Left renal cortex interstitium (tissue), 4 donors: ENCODE measurements at places on chromosomes 16 and 17. TPM values are rescaled to one million over a fixed set of nuclear protein-coding genes. Genes with fewer than 3 reads are reported as not detected.

- no peak for DNase-seq
Measured at GRCh38 chr16:592518-593306, 2.8 kb downstream of the RAB40C start.

DNA sequence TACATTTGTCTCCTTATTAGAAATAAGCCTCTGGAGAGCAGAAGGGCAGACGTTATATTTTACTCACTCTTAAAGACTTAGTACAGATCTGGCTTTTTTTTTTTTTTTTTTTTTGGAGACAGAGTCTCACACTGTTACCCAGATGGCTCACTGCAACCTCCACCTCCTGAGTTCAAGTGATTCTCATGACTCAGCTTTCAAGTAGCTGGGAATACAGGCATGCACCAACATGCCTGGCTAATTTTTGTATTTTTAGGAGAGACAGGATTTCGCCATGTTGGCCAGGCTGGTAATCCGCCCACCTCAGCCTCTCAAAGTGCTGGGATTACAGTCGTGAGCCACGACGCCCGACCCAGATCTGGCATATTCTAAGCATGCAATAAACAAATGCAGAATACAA lies 36.4 kb upstream of the TMEM97 start:
- no peak for DNase-seq

DNA sequence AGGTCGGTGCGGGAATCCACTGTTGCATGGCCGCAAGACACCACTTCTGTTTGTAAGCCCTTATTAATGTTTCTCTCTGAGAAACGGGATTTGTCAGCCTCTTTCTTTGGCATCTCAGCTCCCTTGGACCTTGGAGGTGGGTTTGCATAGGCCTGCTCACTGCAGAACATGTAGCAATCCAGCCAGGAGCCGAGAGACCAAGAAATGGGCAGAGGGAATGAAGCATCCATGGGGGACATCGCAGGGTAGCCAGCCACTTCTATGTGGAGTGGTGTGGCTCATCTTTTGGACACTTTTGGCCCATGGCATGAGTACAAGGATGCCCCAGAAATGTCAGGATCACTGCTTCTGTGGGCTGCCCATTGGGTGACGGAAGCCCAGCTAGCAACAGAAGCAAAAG lies 79.4 kb downstream of the GSG1L start:
- DNase-seq = no peak

DNA sequence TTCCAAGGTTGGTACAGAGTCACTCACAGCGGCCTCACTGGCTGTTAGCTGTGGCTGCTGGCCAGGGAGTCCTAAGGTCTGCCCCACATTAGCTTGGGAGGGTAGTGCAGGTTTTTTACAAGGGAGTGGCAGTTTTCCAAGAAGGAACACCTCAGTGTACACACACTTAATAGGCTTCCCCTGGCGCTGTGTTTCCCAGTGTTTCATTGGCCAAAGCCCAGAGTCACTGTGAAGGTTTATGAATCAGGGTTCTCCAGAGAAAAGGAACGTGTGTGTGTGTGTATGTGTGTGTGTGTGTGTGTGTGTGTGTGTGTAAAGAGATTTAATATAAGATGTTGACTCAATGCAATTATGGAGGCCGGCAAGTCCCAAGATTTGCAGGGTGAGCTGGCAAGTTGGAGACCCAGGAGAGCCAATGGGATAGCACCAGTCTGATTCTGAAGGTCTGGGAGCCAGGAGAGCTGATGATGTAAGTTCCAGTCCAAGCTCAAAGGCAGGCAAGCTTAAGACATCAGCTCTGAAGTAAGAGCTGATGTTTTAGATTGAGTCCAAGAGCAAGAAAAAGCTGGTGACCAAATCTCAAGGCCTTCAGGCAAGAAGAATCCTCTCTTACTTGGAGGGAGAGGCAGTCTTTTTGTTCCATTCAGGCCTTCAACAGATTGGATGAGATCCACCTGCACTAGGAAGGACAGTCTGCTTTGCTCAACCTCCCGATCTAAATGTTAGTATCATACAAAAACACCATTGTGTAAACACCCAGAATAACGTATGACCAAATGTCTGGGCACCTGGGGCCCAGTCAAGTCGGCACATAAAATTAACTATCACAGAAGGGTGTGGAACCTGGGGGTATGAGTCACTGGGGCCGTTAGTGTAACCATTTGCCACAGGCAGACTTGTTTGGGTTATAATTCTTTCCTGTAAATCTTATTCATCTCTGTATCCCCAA lies 206.8 kb downstream of the PRKCA start:
- no peak for DNase-seq

DNA sequence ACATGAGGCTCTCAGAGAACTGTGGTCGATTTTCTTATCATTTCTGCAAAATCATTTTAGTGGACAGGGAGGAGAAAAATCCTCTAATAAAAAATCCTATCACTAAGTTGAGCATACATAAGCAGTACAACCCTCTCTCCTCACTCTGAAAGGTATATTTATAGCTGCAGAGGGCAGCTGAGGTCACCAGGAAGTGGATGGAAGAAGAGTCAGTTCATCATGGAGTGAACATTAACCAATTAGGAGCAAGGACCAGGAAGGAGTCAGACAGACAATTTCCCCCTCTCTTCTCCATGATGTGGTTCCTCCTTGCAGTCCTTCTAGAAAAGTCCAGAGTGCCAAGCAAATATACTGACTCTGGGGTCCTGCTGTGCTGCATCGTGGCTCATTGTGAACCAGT lies 253.7 kb downstream of the TOX3 start:
- no peak for DNase-seq

- no peak for DNase-seq
Measured at GRCh38 chr17:81251709-81252301, 12.7 kb downstream of the NDUFAF8 start.

GRCh38 chr16:64695684-64696083 lies 426.2 kb downstream of the CDH11 start:
- DNase-seq = no peak

- DNase-seq = no peak
Measured at GRCh38 chr16:1123525-1124230, 27.6 kb upstream of the C1QTNF8 start.

- no peak for DNase-seq
Measured at GRCh38 chr17:82148011-82148410, 50.0 kb upstream of the FASN start.

- DNase-seq = no peak
Measured at GRCh38 chr17:43438626-43439025, 39.8 kb downstream of the ARL4D start.

- DNase-seq = no peak
Measured at GRCh38 chr17:38697061-38697820, 7.8 kb upstream of the MLLT6 start.

- no peak for DNase-seq
Measured at GRCh38 chr16:10242097-10242496, 59.9 kb upstream of the GRIN2A start.

DNA sequence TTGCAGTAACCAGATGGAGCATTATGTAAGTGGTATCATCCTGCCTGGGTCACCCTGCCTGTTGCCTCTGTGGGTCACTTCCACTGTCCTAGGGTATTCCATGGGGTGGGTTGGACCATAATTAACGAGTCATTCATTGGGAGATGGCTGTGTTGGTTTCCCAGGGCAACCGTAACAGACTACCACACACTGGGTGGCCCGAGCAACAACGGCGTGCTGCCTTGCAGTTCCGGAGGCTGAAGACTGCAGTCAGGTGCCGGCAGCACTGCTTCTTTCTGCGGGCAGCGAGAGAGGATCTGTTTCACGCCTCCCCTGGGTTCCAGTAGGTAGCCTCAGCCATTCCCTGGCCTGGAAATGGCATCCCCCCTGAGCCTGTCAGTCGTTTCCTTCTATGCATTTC lies 28.9 kb upstream of the CMIP start:
- DNase-seq = no peak

GRCh38 chr17:19513897-19514488 lies 19.7 kb upstream of the SLC47A1 start:
- no peak for DNase-seq

DNA sequence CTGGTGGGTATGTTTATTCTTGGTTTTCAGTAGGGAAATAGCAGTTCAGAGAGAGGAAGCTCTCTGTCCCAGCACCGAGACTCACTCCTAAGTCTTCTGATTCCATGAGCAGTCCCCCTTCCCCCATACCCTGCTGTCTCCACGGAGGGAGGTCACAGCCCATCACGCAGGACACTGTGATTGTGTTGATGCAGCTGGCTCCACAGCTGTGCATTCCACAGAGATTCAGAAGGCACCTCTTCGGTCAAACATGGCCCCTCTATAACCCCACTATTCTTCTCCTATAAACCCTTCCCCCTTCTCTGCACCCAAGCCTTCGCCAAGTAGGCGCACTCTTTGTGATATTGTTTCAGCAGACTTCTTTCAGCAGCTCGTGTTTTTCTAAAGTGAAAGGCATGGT lies 104.3 kb upstream of the HLF start:
- DNase-seq = no peak

- no peak for DNase-seq
Measured at GRCh38 chr16:18958621-18959029, 25.1 kb upstream of the TMC7 start.

DNA sequence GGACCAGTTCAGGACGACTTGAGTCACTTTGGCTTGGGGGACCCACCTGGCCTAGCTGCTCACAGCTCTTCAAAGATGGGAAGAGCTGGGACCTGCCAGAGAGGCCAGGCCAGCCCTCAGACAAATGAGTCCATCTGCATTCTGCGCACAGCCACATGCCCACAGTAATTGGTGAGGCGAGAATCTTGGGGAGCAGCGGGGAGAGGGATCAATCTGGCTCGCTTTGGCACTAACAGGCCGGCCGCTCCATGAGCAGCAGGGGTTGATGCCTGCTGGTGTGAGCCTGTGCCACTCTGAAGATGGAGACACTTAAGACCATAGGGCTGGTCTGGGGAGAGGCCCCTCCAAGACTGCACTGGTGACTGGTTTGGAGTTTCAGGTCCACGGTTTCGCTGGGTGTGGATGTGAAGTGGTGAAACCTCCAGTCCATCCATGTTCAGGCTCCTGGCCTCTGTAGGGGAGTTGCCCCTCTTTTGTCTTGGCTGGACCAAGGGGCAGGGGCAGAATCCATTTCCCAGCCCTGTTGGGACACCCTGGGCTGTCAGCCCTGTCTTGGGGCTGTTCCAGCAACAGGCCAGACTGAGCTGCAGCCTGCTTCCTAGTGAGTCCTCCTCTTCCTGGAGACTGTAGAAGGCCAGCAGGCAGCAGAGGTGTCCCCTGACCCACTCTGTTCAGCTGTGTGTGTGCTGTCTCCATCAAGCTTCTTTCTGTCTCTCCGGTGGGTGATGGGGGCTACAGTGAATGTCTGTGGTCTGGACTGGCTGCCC lies 7.3 kb downstream of the CTRL start:
- DNase-seq = no peak

- DNase-seq = no peak
Measured at GRCh38 chr16:31260136-31260931, 559 bp downstream of the ITGAM start.

DNA sequence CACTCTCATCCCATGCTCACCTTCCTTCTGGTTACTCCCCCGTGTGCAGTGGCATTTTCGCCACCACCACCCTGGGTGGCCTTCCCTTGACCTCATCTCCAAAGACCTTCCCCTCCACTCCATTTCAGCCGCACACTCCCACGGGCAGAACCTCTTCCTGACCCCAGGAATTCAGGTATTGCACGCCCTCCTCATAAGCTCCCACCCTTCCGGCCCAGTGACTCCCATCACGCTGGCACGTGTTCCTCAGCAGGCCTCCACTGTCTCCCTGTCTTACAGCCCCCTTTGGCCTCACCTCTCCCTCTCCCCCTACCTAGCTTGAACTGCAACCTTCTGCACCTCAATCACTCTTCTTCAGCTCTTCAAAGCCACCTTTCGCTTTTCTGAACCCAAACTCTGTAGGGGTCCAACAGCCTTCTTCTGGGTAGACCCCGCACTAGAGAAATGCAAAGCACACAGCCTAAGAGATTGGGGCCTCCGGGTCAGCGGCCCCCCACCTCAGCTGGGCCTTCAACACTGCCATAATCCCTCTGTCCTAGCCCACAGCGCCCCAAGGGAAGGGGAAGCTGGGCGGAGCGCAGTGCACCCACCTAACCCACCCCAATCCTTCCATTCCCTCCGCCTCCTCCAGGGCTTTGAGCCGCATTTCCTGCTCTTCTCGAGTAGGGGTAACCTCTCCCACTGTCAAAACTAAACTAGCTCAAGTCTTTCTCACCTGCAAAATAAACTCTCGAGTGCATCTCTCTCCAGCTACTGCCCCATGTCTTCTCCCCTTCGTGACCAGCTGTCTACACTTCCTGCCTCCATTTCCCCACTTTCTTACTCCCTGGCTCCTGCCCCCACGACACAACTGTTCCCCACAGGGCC lies 1.7 kb upstream of the TMEM97 start:
- no peak for DNase-seq

DNA sequence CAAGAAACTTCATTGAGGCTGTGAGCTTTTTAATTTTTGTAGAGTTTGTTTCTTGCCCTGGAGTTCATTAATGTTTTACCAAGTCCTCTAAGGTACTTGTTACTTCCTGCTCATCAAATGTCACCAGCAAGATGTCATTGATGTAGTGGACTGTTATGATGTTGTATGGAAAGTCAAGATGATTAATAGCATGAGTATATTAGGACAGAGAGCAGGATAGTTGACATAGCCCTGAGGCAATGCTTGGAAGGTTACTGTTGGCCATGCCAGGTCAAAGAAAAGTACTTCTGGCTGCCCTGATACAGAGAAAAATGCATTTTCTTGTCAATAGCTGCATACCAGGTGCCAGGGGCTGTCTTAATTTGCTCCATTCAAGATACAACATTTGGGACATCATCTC lies 6.7 kb downstream of the KRTAP1-5 start:
- DNase-seq = no peak

DNA sequence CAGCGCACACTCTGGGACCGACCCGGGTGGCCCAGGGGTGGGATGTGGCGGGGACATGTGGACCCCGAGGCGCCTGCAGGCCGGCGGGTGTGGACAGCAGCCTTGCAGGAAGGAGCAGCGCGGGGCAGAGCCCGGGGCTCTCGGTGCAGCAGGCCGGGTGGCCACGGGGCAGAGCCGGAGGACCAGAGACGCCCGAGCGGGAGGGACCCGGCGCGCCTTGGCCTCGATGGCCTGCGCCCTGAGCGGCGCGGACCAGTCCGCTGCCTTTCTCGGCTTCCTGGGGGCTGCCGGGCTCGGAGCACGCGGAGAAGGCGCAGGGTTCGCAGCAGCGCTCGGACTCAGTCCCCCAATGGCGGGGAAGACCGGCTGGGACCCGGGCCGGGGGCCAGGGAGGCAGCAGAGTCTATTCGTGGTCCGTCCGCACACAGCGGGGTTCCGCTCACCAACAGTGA lies 43.4 kb downstream of the OSBPL7 start:
- no peak for DNase-seq

GRCh38 chr17:67322042-67322787 lies 44.2 kb downstream of the PSMD12 start:
- DNase-seq = no peak

GRCh38 chr17:62761884-62762283 lies 46.2 kb downstream of the MARCHF10 start:
- DNase-seq = no peak

GRCh38 chr17:63596856-63597586 lies 3.7 kb upstream of the TACO1 start:
- no peak for DNase-seq

Gene NUTF2
- 125 TPM for polyA plus RNA-seq

Gene RPL23
- polyA plus RNA-seq = 2,198 TPM

Gene MTMR4
- polyA plus RNA-seq = 37.1 TPM

Gene TOX3
- polyA plus RNA-seq = 31.8 TPM

Gene ST6GALNAC2
- polyA plus RNA-seq = 9.5 TPM

Gene GAN
- polyA plus RNA-seq = 2.4 TPM

Gene ZNF785
- polyA plus RNA-seq = 20.0 TPM

Gene MMP15
- polyA plus RNA-seq = 19.9 TPM

Gene GLP2R
- not detected for polyA plus RNA-seq

Gene PLXDC1
- 8.8 TPM for polyA plus RNA-seq

Gene NLRC3
- polyA plus RNA-seq = 1.7 TPM

Gene KRTAP9-8
- polyA plus RNA-seq = not detected

Gene WDR45B
- 103 TPM for polyA plus RNA-seq

Gene NR1D1
- 3.7 TPM for polyA plus RNA-seq
